ENCODE measurements at places on chromosomes 13 and 19.
A peak's percentile ranks its signal among the peaks of the same experiment; 100 is the strongest.

DNA sequence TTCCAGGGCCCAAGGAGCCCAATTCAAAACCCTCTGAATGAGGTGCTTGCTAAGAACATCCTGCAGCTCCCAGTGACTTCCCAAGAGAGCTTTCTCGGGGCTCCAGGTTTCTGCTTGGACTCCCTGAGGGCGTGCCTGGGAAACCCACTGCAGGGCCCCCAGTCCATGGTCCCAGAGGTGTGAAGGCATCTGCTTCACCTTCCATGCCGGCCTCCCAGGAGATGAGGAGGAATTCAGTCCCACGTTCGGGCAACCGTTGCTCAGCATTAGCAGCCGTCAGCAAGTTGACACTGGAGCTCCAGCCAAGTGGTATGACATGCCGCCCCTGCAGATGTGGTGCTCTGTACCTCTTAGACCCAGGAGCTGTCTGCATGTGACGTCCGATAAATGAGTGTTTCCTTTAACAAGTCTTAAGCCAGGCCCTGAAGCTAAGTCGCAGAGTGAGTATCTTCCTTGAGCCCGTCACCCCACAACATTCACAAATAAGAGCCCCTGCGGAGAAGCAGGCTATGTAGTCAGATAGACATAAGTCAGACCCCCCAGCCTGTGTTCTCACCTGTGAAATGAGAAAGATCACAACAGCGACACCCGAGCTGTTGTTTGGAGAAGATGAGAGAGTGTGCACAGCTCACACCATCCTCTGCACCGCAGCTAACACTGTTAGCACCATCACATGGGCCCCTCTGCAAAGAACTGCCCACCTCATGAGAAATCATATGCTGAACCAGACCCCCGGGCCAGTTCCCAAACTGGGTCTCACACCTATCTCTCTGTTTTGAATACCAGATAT is 150.3 kb downstream of the KATNAL1 start:
- no peak for DNase-seq

DNA sequence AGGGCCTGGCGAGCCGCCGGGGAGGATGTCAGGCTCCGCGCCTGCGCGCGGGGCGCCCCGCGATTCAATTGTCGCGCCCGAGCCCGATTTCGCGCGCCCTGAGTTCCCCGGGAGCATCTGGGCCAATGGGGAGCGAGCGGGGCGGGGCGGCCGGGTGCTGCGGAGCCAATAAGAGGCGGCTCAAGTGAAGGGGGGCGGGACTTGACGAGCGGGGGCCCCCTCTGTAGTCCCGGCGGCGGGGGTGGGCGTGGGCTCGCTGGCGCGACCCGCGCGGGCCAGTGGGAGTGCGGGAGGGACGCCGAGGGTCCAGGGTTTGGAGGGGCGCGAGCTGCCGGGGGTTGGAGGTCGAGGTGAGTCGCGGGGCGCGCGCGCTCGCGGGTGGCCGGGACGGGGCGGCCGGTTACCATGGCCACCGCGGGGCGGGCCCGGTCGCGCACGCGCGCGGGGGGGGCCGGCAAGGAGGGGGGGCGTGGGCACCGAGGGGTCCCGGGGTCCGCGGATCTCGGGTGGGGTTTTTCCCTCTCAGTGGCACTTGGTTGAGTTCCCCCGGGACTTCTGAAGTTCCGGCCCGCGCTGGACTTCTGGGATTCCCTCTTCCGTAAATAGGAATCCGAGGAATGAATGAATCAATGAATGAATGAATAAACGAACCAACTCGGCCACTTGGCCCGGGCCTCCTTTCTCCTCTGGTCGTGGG is 744 bp downstream of the UHRF1 start:
- DNase-seq: peak; percentile 82

DNA sequence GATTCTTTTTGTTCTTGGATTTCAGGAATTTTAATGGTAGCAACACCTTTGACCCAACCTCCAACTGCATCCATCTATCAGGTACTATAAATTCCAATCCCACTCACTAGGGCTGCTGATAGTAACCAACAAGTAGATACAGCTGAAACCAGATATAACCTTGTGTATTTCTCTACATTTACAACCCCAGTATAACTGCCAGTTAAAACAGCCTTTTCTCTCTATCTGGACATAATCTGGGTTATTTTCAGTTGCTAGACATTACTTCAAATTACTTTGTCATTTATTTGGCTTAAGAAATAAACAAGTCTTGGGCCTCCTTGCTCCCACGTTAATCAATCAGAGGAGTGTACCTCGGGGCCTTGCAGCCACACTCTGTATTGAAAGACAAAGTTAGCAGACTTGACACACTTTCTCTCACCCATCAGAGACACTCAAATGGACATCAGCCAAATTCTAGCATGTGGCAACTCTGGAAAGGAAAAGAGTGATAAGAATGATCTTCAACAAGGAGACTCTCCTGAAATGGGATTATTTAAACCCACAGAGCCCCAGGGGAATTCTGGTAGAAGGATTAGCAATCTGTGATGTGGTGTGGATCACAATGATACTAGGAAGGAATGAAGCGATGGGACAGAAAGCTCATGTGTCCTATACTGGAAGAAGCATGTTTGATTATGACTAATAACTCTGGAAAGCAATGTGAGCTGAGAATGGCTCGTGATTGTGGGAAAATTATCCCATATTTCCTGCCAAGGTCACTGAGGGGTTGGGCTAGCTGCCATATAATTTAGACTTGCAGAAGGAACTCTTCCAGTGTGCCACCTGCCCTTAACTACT is 157.5 kb downstream of the FLT1 start:
- DNase-seq: no peak

GRCh38 chr13:97780486-97780885 is 173.0 kb upstream of the IPO5 start:
- no peak for DNase-seq

GRCh38 chr13:110232756-110233155 is 74.2 kb downstream of the COL4A1 start:
- no peak for DNase-seq

- DNase-seq: no peak
These were observed at the start of gene KLK15 for GRCh38 chr19:50833117-50833801. Gene KLK15, minus strand, starts transcription at chr19:50833574. Its CDS starts 2,082 bp downstream, at chr19:50831492.

GRCh38 chr13:19632915-19633478 is 462 bp upstream of the MPHOSPH8 start:
- no peak for DNase-seq

DNA sequence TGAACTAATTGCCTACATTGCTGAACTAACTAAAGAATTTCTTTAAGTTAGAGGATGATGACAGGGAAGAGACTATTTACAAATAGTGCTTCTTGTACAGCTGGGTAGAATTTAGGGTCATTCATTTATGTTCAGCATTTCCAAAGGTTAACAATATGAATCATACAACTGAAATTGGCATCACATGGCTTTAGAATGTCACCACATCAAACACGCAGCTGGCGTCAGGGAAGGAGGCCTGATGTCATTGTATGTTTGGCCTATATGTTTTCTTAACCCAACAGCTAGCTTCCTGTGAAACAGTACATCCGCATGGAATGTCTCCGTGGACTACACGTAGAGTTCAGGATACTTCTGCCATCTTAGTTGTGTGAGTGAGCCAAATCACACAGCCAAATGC is 99.0 kb upstream of the TNFSF11 start:
- no peak for DNase-seq

- no peak for DNase-seq
These were observed 171.7 kb upstream of the KLF12 start for GRCh38 chr13:74305876-74306275.

DNA sequence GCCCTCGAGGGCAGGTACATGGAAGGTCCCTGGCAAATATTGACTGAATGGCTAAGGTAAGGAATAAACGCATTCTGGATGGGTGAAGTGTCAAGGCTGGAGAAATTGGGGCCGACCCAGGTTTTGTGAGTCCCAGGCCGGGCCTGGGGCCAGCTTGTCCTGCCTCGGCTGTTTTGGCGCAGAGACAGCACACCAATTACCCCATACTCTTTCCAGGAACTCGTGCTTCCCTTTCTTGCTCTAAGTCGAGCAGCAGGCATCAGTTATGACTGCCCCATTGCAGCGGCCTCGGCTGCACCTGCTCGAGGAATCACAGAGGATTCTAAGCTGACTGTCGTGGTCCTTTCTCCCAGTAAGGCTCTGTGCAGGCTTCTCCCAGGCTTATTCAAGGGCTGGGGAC is 67.1 kb downstream of the ZNF536 start:
- DNase-seq: no peak

DNA sequence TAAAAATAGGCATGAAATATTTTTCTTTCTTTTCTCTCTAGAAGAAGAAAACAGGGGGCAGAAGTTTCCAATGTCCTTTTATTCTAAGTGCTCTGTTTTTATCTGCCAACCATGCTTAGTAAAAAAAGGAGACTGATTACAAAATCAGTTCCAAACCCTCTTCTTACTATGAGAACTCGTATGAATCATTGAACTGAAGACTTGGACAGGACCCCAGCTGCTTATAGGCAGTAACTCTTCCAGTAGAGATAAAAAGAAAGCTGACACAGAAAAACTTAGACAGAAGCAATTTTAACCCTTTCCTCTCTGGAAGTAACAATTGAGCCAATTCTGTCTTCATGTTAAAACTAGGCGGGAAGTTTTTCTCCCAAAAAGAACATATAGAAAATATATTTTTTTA is 24.5 kb upstream of the FREM2 start:
- DNase-seq: no peak

DNA sequence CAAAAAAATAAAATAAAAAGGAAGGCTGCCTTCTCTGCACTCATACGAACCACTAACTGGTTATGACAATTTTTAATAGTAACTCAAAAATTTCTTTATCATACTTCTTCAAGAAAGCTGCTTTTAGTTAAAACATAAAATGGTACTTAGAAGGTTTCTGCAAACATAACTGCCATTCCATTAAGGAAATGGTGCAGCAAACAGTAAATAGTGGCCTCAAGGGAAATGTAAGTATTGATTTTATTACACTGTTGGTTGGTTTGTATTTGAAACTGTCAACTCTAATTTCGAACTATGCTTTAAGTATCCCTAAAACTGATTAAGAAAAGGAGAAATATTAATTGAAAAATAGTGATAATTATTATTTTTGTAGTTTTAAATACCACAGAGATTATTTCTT is 278.0 kb downstream of the DACH1 start:
- DNase-seq: no peak

DNA sequence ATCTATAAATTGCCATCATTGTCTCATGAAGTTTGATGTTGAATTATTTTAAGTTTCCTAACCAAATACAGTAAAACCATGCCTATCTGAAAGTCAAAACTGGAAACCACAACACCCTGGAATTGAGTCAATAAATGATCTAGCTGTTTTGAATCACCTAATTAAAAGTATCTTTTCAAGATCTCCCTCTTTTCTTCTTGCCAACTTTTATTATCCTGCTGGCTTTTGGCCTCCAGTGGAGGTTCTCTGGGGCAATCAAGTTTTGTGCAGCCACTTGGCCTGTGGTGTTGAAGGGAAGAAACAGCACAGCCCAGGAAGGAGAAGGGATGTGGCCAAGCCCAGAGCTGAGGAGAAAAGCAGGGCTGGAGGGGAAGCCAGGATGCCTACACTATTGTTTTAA is 255.4 kb downstream of the COG6 start:
- no peak for DNase-seq

GRCh38 chr13:51113969-51114368 is 2.9 kb upstream of the C13orf42 start:
- DNase-seq: no peak

DNA sequence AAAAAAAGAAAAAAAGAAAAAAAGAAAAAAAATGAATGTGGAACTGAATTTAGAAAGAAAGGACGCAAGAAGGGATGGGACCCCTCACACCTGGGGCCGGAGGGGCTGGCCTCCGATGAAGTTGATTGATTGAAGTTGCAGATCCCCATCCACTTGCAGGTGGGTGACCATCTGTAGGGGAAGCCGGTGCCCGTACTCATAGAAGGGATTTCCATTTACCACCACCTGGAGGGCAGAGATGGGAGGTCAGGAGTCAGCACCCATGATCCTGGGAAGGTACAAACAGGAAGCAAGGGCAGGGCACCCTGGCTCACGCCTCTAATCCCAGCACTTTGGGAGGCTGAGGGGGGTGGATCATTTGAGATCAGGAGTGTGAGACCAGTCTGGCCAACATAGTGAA is 6.4 kb downstream of the LGALS4 start:
- no peak for DNase-seq

DNA sequence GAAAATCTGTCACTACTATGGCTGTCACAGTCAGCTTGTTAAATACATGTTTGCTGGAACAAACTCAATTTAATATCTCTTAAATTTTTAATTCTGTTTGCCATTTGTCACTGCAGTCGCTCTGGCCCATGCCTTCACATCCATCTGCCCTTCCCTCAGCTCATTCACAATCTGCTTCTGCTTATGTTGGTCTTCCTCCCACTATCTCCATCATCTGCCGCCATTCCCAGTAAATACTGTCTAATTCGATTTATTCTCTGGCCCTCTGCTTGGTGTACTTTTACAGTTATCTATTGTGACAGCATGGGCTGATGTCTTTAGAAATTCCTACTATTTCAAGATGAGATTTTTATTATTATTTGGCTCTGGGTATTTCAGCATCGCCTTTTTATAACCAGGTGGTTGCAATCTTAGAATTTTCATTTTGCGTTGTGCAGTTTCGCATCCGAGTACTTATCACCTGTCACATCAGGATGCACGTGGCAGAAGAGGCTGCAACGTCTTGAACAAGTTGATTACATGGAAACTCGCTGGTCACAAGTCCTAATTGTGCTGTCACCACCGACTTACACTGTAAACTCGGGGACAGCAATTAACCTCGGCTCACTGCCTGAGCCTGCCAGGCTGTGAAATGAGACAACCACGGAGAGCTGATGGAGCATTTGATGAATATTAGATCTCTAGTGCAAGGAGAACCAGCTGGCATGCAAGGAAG is 158.4 kb downstream of the MYO16 start:
- DNase-seq: no peak

- no peak for DNase-seq
These were observed 93.9 kb upstream of the TDRD3 start for GRCh38 chr13:60303166-60303565.

- no peak for DNase-seq
These were observed 1258.6 kb downstream of the PCDH9 start for GRCh38 chr13:65971541-65971940.

GRCh38 chr19:15114153-15114540 is 6.9 kb downstream of the SYDE1 start:
- no peak for DNase-seq

GRCh38 chr19:19443902-19444680 is 38.6 kb downstream of the GATAD2A start:
- no peak for DNase-seq

- DNase-seq: no peak
These were observed 545 bp downstream of the NACC1 start for GRCh38 chr19:13118424-13119193.

GRCh38 chr19:53272044-53272443 is 4.5 kb upstream of the VN1R4 start:
- DNase-seq: no peak

DNA sequence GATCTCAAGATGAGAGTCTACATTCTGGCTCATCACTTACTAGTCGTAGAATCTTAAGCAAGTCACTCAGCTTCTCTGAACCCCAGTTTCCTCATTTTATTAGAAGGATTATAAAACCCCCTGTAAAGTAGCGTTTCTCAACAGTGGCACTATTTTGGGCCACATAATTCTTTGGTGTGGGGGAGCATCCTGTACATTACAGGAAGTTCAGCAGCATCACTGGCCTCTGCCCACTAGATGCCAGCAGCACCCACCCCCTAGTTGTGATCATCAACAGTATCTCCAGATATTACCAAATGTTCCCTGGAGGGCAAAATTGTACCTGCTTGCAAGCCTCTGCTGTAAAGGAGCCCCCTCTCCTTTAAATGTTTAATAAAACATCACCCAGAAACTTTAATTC is 22.6 kb downstream of the STARD13 start:
- no peak for DNase-seq

Data from stimulated activated CD8-positive, alpha-beta memory T cell treated with anti-CD3 and anti-CD28 coated beads, Interleukin-15, amount 100 ng/mL, for 4 hours (primary cell).